ENCODE measurements at places on chromosomes 7 and 10.
A peak's percentile ranks its signal among the peaks of the same experiment; 100 is the strongest.

DNA sequence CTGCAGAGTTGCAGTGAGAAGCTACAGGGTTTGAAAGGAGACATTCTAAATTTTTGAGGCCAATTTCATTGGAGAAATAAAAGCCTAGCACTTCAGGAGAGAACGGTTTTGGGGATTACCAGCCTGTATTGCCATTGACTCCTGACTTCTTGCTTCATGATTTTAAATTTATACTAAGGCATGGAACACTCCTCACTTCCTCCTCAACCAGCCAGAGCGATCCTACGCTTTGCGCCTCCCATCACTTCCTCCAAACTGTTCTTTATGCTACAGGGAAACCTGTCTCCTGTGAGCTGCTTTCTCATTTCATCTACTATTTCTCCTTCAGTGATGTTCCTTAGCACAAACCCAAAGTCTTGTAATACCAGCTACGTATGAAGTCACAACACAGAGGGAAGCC is 495.1 kb downstream of the SUGCT start:
- no peak for DNase-seq

GRCh38 chr10:95693668-95694534 is at the start of gene TCTN3:
Gene TCTN3, minus strand, starts transcription at chr10:95693927. Its CDS starts 28 bp downstream, at chr10:95693899.
- DNase-seq = peak; percentile 97

DNA sequence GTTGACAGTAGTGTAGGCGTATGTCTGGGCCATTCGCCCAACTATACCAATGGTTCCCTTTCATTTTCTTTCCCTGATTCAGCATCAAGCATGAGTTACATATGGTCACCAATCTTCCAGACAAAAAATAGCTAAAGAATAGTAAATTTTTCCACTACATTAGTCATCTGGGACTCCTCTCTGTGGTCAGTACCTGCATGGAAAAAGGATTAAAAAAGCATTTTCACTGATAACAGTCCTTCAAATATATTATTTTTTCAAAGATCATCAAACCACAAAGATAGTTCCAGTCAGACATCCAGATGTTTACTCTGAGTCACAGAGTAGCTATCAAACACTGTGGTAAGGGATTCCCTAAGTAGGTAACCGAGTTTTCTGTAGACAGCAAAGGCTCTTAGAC is 302.6 kb upstream of the SEMA3D start:
- no peak for DNase-seq

GRCh38 chr10:15367296-15368085 is 3.6 kb downstream of the FAM171A1 start:
- DNase-seq = no peak

GRCh38 chr10:70905071-70906021 is 17.0 kb upstream of the PCBD1 start:
- DNase-seq = no peak

DNA sequence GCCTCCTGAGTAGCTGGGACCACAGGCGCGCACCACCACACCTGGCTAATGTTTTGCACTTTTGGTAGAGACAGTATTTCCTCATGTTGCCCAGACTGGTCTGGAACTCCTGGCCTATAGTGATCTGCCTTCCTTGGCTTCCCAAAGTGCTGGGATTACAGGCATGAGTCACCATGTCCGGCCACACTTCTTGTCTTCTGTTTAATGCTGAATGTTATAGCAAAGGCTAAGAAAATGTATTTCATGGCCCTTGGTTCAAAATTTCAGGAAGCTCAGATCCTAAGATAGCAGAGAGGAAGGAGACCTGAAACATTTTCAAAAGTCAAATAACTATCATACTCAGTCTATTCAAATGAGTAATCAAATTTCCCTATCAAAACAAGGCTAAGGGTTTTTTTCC is 229.6 kb downstream of the BAMBI start:
- no peak for DNase-seq

DNA sequence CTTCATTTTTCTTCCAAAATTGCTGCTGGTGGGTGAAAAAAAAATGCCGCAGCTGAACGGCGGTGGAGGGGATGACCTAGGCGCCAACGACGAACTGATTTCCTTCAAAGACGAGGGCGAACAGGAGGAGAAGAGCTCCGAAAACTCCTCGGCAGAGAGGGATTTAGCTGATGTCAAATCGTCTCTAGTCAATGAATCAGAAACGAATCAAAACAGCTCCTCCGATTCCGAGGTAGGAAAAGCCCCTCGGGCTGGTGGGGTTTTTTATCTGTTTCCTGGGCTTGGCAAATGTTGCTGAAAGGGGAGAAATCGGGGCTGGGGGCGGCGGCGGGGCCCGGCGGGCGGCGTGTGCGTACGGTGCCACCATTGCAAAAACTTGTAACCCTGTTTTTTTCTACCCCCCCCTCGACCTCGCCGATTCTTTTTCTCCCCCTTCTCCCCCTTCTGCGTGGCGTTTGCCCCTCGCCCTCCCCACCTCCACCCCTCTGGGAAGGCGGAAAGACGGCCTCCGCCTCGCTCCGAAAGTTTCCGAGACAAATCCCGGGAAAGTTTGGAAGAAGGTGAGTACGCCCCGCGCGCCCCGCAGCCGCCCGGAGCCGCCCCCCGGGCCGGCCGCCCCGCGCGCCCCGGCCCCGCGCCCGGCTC is 789 bp downstream of the TCF7L2 start:
- no peak for DNase-seq

DNA sequence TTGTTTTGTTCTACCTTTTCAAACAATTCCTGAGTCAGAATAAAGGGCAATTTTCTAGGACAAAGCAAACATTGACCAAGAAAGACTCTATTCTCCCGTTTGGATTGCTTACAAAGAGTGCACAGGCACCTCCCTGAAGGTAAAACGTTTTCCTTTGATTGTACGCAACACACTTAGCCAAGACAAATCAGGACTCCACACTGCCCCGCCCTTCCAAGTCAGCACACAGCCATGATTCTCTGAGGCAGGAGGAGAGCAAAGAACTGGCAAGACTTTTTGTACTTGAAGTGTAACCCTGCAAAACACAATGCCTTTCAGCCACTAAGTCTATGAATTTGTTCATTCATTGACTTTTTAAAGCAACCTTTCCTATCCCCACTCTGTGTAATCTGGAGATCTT is 85.0 kb upstream of the FAM180A start:
- no peak for DNase-seq

- no peak for DNase-seq
Measured at GRCh38 chr7:140923358-140924006, 1.2 kb downstream of the BRAF start.

- no peak for DNase-seq
Measured at GRCh38 chr7:43294080-43294630, 181.7 kb downstream of the HECW1 start.

DNA sequence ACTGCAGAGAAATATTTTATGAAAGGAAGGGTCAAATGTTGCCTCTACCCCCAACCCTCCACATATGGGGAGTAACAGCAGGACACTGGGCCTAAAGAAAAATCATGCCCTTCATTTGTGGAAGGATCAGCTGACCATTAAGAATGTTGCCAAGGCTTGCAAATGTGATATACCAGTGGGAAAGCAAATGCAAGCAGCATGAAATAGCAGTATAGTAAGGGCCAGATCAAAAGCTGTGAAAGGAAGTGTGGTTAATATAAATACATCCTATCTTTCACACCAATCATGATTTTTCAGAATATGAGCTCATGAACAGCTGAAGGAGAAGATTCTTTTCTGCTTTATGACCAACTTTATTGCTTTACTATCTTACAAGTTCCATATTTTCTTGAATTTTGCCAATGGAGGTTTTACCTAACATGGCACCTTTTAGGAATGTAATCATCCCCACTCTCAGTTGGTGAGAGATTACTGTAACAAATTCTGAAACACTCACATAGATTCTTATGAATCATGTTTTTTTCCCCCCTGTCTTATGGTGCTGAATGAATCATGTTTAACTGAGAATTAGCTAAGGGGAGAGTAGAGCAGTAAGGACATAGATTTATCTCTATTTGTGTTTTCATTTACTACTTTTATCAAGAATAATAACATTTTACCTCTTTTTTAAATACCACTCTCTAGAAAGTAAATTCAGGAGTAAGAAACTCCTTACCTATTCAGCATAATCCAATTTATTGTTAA is 12.1 kb upstream of the ATAD1 start:
- no peak for DNase-seq

DNA sequence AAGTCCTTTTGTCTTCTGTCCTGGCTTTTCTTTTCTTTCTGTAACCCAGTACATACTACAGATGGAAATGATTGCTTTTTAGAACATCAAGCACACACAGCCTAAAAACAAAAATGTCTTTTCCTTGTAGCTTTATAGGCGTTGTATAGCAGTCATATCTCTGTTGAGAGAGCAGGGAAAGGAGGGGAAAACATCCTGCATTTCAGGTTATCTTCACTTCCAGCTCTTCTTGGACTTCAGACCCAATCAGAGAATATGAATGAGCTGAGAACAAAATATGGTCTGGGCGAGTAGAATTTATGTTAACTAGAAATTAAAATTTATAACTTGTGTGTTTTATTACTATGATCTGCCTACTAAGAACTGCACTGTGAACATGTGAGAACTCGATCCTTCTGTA is 14.7 kb downstream of the TMEM60 start:
- DNase-seq = no peak

Data from activated T-cell treated with anti-CD3 and anti-CD28 coated beads for 24 hours (primary cell).